ENCODE measurements at places on chromosomes 6 and 20.

DNA sequence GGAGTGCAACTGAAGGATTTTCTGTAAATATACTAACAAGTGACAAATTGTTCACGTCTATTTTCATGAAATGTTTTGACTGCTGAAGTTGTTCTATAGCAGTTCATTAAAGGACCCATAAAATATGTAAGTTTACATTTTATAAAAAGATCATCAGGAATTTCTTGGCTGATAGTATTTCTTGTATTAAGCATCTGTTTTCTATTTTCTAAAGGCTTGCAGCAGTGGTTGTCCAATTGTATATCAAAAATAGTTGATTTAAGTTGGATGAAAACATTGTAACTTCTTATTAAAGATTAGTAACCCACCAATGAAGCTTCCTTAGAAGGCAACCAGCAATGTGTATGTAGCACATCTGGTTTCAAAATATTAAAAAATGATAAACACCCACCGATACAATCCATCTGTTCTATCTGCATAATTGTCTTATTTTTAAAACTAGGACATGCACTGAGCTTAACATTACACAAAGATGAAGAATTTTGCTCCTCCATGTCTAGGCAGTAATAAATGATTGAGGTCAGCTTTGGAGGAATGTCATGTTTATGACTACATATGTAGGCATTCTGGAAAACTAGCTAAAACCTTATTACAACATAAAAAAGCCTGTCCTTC is 301.3 kb upstream of the TCF21 start:
- DNase-seq = no peak

DNA sequence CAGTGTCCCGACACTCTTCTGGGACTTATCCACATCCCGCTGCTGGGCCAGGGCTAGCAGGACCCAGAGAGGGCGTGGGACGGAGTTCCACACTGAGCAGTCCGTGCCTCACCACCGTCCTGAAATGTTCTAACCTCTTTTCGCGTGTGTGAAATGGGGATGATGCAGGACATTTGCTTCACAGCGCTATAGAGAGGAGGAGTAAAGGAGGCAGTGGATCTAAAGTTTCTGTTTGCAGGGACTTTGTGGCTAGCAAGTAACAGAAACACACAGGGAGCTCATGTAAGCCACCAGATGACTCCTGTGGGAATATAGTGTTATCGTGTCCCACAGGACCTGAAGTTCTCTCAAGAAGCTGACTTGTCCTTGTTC is 634 bp downstream of the ITPA start:
- no peak for DNase-seq

- peak; percentile 87 for DNase-seq
Measured at GRCh38 chr6:124961777-124962638, at the start of gene RNF217. Gene RNF217, plus strand, starts transcription at chr6:124962437. Its CDS starts 108 bp downstream, at chr6:124962545.

GRCh38 chr6:26043384-26044139 is 43.7 kb upstream of the HFE start:
- peak; percentile 99 for DNase-seq

- no peak for DNase-seq
Measured at GRCh38 chr6:118917546-118918328, 17.2 kb downstream of the MCM9 start.

DNA sequence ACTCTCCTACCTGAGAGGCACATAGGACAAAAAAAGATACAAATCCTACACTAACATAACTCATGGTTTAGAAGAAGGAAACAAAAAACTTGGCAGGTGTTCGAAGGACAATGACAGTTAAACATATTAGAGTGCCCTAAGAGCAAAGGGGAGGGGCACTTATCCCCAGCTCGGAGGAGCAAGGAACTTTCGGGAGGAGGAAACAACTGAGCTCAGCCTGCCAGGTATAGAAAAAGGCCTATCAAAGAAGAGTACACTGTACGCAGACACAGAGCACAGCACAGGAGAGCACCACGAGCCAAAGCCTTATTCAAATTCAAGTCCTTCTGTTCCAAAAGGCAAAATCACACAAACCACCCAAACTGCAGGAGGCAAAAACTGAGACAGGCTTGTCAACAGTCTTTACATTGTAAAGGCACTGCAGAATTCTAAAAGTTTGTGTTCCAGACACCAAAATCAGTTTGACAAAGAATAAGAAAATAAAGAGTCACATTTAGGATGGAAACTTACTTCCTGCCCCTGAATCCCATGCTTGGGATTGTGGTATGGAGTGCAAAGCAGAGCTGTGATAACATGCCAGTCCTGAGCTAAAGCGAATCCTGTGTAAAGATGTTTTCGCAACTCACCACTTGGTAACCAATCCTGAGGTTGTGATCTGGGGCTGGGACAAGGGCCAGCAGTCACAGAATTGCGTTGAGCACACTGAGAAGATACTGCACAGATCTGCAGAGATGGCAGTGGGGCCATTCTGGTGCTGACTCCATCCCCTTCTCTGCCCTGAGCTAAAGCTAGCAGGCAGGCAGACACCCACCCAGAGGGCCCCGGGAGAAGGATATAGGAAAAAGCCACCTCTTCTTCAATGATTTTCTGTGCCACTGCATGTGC is 108.6 kb downstream of the CHD6 start:
- DNase-seq = no peak

DNA sequence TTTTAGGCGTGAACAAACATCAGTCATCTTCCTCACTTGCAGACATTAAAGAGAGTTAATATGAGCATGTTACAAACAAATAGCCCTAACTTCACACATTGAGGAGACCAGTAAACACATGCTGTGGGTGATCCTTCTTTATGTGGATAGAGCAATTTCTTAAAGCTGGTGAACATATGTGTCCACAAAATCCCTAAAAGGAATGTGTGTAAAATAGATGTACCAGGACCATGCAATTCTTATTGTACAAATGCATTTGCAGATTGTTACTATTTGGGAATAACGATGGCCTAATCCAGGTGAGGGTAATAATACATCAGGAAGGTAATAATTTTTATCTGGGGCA is 228.9 kb downstream of the ALDH8A1 start:
- no peak for DNase-seq

GRCh38 chr6:5089481-5090438 is 4.6 kb downstream of the PPP1R3G start:
- peak; percentile 82 for DNase-seq

- no peak for DNase-seq
Measured at GRCh38 chr6:73823046-73823735, 127.2 kb downstream of the CD109 start.

DNA sequence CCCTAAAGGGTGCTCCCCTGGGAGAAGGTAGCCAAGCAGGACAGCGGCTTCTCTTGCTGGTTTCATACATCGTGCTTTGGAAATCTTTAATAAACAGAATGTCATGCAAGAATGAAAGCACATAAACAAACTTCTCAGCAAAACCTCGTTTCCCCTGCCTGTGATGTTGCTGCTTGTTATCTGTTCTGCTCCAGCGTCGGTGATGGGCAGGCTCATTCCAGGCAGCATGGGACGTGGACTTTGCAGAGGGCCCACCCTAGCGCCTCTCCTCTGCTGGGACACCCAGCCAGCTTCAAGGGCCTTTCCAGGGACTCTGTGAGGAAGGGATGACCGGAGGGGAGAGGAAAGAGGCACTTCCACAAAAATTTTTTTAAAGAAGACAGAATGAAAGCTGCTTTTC is 197.7 kb downstream of the QKI start:
- DNase-seq = no peak

DNA sequence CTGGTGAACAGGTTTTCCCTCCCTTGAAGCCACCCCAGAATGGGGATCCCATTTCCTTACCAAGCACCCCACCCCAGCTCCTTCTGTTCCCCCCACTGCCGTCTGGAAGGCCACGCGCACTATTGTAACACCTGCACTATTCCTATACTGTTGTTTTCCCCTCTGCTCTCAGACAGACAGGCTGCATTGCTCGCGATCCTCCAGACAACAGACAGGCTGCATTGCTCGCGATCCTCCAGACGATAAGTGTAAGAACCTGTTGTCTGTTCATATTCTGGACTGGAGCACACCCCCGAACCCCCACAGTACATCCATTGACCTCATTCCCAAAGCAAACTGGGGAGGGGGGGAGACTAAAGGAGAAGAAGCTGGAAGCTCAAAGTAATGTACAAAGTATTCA is 72.7 kb downstream of the LY86 start:
- no peak for DNase-seq

DNA sequence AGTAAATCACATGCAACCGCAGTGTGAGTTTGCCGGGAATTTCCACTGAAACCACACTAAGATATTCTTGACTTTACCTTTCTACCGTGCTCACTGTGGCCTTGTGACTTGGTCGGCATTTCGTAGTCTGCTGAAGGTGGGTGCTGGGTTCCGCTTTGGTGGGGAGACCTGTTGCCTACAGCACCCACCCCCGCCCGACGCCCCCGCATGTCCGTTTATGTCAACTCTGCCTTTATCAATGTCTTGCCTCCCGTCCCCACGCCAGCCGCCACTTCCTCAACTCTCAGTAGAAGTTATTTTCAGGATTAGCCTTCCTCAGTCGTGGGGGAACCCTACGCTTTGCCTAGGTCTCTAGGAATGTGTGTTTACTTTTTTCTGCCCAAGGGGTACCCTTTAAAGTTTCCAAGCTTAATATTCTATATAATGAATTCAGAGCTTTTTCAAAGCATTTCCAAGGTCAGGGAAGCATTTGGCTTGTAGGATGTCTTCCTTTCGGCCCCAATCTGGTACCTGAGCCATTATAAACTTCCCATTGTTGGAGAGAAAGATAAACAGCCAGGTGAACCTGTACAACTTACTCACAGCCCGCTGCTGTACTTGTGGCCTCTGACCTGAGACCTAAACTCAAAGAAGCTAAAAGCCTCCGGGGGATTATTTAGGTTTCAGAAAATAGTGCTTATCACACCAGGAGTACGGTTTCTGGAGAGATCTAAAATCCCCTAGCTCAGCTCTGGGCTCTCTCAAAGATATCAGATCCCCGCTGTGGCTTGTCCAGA is 54.2 kb downstream of the TBC1D7 start:
- DNase-seq = no peak

- DNase-seq = peak; percentile 55
Measured at GRCh38 chr6:139881728-139882211, 507.3 kb upstream of the CITED2 start.

DNA sequence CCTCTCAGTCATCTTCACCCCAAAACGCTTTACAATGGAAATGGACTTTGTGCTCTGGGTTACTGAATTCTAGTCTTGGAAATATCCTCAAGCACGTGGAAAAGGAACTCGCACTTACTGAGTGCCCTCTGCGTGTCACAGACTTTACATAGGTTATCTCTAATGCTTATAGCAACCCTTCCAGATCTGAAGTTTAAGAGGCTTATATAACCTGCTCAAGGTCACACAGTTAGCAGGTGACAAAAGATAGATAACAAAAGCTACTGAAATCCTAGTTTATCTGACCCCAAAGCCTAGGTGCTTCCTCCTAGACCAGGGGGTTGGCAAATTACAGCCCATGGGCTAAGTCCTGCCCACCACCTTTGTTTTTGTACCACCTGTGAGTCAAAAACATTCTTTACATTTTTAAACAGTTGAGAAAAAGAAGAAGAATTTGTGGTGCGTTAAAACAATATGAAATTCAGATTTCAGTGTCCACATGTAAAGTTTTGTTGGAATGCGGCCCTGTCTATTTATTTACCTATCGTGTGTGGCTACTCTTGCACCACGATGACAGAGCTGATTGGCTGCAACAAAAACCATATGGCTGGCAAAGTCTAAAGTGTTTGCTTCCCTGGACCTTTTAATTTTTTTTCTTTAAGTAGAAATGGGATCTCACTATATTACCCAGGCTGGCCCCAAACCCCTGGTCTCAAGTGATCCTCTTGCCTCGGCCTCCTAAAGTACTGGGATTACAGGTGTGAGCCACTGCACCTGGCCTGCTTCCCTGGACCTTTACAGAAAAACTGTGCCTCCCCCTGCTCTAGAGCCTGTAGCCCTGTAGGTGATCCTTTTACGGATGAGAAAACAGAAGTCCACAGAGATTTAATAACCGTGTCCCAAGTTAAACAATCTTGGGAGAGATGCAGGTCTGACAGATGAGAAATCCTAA is 110.2 kb upstream of the RREB1 start:
- DNase-seq = no peak

- peak; percentile 38 for DNase-seq
Measured at GRCh38 chr6:11197175-11197536, 35.3 kb downstream of the NEDD9 start.

DNA sequence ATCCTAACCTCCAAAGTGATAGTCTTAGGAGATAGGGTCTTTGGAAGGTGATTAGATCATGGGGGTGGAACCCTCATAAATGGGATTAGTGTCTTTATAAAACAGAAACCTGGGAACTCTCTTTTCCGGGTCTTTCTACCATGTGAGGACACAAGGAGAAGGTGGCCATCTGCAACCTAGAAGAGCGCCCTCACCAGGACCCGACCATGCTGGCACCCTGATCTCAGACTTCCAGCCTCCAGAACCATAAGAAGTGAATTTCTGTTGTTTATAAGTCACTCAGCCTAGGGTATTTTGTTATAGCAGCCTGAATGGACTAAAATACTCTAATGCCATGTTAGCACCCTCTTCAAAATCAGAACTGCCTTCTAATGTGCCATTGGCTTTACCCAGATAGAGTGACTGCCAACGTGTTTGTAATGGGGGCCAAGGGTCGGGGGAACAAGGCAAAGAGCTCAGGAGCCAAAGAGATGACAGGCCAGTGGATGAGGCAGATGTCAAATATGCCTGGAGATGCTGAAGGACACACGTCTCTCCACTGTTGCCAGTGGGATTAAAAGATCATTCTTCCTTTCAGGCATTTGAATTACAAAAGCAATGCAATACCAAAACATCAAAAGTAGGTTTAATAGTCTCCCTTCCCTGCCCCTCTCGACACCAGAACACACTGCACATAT is 21.0 kb downstream of the TUBB2B start:
- peak; percentile 6 for DNase-seq

DNA sequence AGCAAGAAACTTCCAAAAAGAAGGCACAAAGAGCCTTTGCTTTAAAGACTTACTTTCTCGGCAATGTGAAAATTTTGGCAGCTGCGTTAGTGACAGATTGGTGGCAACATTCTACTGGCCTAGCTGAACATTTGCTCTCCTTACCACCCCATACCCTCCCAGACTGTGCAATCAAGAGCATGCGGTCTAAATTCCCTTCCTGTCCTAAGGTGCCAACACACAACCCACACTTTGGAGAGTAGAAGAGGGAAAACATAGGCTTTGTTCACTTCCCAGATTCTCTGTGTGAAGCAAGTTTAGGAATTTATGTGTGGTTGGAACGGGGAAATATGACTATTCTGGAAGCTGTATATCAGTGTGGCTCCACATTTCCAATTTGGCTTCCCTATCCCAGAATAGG is 29.8 kb upstream of the NEDD9 start:
- no peak for DNase-seq

- DNase-seq = no peak
Measured at GRCh38 chr6:102381203-102381602, 987.7 kb downstream of the GRIK2 start.

GRCh38 chr6:11185204-11185842 is 47.1 kb downstream of the NEDD9 start:
- DNase-seq = no peak
